ENCODE measurements at places on chromosomes 2 and 18. TPM values are rescaled to one million over a fixed set of nuclear protein-coding genes. Genes with fewer than 3 reads are reported as not detected.
A peak's percentile ranks its signal among the peaks of the same experiment; 100 is the strongest.

DNAJB2 gene
- 81.6 TPM for polyA plus RNA-seq

DNA sequence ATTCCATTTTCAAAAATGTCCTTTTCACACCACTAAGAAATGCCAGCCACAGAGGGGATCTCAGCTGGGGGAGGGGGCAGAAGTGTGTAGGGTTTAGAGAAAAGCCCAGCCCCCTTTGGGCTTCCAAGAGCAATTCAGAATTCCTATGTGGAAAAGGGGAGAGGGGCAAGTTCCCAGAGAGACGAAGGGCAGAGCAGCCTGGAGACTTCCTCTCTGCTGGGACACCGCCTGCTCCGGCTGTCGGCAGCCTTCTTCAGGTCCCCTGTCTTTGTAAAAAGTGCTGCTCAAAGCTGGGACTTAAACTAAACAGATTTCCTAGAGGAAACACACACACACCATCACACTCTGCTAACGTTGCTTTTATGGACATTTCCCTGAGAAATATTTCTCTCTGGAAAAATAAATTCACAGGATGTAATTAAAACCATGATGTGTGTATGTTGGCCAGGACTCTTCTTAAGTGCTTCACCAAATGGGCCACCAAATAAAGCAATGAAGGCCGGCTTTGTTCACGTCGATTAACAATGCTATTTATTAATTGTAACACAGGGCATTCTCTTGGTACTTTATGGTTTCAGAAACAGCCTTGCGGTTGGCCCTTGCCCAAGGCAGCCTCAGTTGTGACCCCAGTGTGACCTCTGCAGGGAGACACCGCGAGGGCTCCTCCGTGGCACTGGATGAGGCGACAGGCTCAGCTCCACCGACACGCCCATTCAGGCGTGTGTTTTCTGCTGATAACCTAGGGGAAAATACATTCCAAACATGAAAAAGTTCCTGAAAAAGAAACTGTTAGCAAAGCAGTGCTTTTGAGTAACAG, 5.6 kb upstream of the ASB1 start:
- DNase-seq: no peak

DNA sequence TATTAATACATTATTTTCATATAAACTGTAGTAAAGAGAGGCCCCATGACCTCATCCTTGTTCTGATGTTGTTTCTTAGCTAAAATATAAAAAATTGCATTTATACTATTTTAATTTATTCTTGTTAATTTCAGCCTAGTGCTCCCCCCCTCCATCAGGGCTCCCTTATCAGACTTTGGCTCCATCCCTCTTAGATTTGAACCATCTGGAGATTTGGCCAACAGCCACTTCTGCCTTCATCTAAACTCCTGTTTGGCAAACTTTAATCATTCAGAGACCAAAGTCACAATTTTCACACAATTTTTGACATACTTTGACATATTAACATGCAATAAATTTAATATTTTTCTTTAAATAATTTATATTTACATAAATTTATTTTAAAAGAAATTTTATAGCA, 569.3 kb downstream of the TDRD15 start:
- no peak for DNase-seq

CLEC4F gene
- polyA plus RNA-seq: 0.13 TPM

DNA sequence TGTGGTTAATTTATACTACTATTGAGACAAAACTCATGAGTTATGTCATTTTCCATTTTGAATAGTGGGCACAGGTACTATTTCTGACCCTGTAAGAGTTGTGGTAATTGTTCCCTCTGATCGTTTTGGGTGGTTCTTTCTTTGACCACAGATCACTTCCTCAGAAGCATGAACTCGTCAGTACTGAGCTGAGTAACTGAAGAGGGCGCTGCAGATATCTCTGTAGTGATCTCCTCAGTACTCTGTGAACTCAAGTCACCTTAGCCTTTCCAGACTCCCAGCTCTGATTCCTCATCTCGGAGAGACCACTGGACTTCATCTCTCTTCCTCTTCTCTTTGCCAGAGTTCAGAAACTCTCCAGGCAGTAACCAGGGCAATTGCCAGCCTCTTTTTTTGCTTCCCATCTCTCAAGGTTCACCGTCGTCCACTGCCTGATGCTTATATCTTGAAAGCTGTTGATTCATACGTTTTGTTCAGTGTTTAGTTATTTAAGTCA, 9.4 kb upstream of the IL1RL1 start:
- no peak for DNase-seq

DNA sequence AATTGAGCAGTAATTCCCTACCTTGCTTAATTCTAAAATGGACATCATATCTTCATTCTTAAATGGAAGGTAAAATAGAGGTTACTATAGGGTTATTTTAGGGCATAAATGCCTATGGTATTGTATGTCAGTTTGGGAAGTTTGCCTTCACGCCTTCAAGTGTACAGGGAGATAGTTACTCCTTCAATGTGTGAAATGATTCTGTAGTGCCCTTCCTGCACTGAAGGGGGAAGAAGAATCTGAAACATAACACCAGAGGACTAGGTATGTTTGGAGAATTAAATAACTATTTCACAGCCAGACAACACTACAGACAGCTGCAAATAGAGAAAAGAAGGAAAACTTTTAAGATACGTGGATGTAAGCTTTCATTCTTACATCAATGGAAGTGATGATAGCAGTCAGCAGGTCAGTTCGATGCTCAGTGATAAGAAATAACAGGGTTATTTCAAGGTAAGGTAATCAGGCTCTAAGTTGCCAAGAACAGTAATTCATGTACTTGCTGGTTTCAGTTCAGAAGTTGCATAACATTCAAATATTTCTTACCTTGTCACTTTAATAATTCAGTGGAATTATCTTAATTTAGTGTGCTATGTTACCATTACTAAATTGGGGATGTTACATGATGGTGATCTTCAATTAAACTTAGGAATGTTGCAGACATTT, 4.0 kb downstream of the PKP4 start:
- DNase-seq: no peak

DNA sequence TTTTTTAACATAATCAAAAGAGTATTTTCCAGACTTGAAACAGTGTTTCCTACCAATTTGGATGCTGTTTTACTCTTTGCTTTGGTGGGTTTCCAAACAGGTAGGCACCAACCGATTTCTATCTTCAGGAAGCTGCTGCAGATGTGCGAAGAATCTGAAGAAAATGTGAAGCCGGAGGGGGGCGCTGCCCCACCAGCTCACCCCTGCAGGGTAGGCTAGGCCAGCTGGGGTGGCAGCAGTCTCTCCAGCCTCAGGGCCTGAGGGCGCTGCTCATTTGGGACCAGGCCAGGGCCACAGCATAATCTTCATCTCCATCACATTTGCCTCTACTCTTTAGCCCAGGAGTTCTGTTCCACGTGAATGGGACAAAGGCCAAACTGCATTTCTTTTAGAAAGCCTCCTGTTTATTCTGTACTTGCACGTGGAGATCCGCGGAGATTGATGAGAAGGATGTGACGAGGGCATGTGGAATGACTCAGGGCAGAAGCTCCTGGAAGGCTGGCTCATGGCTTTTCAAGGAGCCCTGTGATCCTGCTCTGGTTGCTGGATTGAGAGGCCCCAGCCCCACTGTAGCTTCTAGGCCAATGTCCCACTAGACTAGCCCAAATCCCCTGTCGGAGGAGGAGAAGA, 84.2 kb upstream of the FAM136A start:
- DNase-seq: no peak

DNA sequence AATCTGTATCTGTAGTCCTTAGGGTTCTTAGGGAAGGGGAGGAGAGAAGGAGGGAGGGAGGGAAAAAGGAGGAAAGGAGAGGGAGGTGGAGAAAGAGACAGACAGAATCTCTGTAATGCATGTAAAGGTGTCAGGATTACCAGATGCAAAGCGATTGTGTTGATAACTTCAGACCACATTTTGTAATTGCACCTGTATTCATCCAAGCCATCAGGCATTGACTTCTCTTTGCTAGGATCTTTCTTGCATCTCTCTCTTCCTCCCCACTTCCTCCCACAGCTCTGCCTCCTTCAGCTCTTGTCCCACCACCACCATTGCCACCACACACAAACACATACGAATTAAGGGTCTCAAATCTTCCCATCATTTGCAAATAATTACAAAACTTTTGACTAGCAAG, 91.4 kb downstream of the AOX1 start:
- no peak for DNase-seq

DNA sequence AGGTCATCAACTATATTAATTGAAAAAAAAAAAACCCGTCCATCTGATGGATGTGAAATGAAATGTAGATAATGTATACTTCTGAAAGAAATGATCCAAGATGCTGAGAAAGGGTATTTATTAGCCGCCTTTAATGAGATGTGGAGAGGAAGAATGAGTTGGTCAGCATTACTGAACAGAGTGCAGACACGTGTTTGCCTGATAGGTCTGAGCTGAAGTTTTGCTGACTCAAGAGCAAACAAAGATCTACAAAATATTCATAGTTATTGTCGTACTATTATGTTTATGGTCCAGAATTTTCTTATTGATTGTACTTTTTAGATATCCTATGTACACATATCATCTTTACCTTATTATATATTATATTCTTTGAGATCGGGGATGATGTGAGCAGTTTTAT, 235.3 kb downstream of the RDH14 start:
- no peak for DNase-seq

- DNase-seq: no peak
Observed at GRCh38 chr2:102276549-102277201, 34.7 kb upstream of the IL1RL1 start.

SNORC gene
- 0.90 TPM for polyA plus RNA-seq

DNA sequence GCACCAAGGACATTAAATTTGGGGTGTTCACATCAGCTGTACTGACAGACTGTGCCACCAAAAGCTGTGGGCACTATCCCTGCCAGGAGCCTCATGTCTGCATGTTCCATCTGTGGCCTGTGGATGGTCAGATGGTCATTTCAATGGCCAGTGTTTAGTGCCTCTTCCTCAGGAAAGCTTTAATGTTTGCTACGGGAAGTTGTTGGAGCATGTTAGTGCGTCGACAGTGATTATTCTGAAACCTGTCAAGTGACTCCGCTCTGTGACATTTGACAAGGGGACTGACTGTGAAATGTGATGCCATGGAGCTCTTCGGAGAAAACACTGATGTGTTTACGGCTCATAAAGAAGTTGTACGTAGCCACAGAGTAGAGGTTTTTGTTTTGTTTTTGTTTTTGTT, 18.7 kb upstream of the RGPD4 start:
- peak; percentile 5 for DNase-seq

YES1 gene
- 71.0 TPM for polyA plus RNA-seq

ELOA2 gene
- not detected for polyA plus RNA-seq

DNA sequence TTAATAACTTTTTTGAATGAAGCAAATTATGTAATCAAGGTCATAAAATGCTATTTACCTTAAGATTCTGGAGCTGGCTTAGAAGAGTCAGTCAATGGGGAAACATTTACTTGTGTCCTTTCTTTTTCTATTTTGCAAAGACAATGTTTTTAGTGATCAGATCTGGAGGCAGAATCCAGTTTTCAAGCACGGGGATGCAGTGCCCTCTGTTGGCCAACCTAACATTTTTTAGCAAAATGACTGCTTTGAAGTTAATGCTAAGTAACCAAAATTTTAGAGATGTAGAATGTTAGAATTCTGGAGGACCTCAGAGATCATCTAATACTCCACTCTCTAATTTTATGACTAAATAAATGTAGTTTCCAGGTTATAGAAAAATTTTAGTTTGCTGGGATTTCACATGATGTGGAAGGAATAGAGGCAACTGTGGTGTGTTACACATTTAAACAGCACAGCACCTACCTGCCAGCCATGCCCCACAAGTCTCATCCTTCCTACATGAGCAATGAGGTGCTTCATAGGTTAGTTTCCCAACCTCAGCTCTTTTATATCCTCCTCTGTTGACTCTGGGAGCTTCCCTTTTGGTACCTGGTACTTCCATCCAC, 23.6 kb upstream of the SLC9A4 start:
- DNase-seq: peak; percentile 33

DNA sequence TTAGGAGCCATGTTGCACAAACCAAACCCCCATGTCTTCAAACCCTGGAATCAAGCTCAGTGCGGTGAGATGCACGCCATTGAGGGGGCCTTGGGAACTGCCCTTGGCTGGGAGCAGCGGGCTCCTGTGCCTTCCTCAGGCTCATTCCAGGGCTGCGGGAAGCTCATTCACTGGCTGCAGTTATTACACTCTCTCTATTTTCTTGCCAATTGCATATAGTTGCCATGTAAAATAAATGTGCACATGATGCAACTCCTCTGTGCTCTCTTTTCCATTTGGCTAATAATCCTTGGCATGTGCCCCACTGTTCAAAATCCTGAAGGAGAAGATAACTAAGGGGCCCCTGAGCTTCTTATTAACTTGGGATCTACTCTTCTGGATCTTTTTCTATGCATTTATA, 74.7 kb downstream of the KCTD1 start:
- DNase-seq: peak; percentile 20

GRCh38 chr2:179348906-179349305, 84.3 kb upstream of the SESTD1 start:
- no peak for DNase-seq

Data from right lung (tissue), 10 donors.